Activated T-cell treated with anti-CD3 and anti-CD28 coated beads for 4 hours (primary cell): ENCODE measurements at places on chromosomes 5 and 9.

GRCh38 chr5:81694726-81695125, 56.2 kb downstream of the SSBP2 start:
- DNase-seq: no peak

GRCh38 chr5:60162441-60162840, 268.9 kb upstream of the PDE4D start:
- DNase-seq: no peak

DNA sequence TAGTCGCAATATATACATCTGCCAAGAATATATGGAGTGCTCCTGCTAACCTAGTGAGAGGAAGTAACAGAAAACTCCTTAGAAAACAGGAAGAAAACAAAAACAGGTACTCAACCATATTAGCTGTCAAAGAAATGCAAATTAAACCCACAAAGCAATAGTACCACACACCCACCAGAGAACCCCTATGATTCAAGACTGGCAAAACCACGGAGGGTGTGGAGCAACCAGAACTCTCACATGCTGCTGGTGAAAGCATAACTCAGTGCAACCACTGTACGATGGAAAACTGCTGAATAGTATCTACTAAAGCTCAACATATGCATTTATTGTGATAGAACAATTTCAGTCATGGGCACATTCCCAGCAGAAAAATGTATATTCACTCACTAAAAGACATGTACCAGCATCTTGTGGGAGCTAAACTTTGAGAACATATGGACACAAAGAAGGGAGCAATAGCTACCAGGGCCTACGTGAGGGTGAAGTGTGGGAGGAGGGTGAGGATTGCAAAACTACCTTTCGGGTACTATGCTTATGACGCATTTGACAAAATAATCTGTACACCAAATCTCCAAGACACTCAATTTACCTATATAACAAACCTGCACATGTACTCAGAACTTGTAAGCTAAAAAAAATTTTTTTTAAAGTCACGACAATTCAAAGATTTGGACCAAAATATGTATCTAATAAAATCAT, 34.0 kb downstream of the PTPN3 start:
- no peak for DNase-seq

GRCh38 chr9:114633438-114634089, 22.5 kb downstream of the TMEM268 start:
- DNase-seq: no peak

DNA sequence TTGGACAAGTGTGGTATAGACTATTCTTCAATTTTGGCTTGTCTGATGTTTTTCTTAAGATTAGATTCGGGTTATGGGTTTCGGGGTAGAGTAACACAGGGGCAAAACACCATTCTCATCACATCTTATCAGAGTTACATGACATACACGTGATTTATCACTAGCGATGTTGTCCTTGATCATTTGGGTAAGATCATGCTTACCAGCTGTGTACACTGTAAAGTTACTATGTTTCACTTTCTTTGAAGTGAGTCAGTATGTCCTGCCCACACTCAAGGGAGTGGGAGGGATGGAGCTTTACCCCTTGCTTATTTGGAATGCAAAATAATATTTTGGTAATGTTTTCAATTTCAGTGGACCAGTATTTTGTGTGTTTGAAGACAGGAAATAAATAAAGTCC, 101.8 kb upstream of the TAF11L2 start:
- DNase-seq: no peak

GRCh38 chr5:178286226-178287090, 53.9 kb upstream of the PHYKPL start:
- no peak for DNase-seq

DNA sequence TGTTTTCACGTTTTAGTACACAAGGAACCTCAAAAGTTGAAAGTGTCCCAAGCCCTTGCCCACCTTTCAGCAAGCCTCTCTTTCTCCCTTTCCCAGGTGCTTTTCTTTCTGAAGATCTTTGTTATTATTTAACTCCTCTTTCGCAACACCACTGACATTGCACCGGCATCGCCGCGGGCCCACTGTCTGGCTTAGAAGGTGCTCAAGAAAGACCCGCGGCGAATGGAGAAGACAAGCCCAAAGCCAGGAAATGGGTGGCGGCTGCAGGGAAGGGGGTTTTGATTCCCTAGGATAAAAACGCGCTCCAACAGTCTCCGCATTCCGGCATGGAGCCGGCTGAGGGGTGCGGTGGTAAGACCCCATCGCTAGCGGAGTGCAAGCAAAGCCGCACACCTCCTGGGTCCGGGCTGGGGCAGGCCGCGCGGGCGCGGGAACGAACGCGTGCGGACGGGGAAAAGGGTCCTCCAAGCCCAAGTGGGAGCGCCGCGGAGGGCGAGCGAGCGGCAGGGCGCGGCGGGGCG, 404 bp upstream of the AFAP1L1 start:
- DNase-seq: no peak

- no peak for DNase-seq
Measured at GRCh38 chr9:34519321-34520020, 3.3 kb downstream of the ENHO start.

DNA sequence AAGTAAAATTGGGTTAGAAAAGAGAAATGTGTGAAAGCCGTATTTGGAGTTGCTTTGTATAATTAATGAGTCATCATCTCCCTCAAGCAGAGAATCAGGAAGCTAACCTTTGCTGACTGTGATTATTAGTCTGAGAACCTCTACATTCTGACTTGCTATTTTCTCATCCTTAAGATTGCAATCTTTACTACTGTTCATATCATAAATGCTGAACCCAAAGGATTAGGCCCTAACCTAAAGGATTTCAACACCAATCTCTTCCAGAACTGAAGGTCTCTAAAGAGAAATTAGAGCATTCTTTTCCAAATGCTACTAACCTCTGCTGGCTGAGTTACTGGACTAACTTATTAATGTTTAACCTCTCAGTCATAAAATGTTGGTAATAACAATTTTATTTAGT, 538.1 kb upstream of the MEF2C start:
- DNase-seq: no peak

- no peak for DNase-seq
Measured at GRCh38 chr9:73059247-73059646, 92.4 kb upstream of the ANXA1 start.

GRCh38 chr9:127535396-127535795, 76.7 kb upstream of the STXBP1 start:
- no peak for DNase-seq

DNA sequence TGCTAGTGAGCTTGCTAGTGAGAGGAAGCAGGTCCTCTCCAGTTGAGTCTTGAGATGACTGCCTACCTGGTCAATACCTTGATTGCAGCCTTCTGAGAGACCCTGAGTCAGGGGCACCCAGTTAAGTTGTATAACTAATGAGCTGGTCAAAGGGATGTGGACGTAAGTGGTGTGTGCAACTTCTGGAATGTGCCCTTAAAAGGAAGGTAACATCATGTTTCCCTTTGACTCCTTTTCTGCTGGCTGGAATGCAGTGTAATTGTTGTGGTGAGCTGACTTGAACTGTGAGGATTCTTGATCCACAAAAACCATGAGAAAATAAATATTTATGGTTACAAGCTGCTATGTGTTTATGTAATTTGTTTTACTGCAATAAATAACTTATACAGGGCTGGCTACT, 2.4 kb upstream of the SNX2 start:
- no peak for DNase-seq

DNA sequence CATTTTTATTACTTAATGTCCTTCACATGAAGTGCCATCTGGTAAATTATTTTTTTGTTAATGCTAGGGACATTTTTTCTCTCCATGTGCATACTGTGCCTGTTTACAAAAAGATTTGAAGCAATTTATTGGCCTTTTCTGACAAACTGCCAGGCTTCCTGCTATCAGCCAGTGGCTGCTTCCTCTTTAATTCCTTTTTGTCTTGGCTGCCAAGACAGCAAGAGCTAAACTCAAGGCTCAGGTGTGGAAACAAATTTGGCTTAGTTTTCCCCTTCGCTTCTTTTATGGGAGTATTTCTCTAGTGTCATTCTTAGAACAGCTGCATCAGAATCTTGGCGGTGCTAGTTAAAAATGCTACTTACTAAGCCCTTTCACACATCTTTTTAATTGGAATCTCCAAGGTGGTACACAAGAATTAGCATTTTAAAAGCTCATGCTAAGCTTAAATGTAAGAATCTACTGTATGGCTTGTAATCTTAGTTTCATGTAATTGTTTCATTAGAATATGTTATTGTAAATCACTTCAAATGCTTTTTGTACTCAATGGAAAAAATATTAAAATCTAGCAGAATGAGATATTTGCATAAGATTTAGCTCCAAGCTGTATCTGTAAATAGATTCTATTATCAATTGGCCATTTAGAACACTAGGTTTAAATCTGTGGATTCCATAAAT, 134.2 kb upstream of the RASGRF2 start:
- no peak for DNase-seq

GRCh38 chr9:104144336-104144735, 50.2 kb downstream of the SMC2 start:
- no peak for DNase-seq

GRCh38 chr5:81556809-81557208, 162.9 kb upstream of the ACOT12 start:
- no peak for DNase-seq

- no peak for DNase-seq
Measured at GRCh38 chr9:127981559-127982121, 851 bp upstream of the EEIG1 start.

DNA sequence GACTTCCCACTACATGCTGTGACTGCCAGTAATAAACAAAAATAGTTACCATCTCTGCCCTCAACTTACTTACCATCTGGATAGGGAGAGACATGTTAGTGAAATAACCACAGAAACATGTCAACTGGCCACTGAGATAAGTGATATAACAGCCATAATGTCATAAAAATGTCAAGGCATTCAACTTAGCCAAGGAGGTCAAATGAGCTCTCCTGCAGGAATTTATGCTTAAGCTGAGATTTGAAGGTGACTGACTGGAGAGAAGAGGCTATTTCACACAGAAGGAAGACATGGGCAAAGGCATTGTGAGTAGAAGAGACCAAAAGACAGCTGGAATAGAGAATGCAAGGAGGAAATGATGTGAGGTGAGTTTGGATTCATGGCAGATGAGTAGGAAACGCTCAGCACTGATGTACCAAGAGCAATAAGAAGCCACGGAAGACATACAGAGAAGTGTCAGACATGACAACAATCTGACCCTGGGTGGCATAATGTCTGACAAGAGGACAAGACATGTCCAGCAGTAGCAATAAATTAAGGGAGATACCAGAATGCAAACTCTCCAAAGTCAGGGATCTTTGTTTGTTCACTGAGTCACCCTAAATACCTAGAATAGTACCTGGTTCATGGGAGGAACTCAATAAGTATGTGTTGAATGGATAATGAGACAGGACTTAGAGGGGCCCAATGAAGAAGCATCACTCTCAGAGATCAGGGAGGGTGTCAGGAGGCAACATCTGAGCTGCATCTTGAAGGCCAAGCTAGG, 318.8 kb downstream of the ACTL7B start:
- DNase-seq: no peak

DNA sequence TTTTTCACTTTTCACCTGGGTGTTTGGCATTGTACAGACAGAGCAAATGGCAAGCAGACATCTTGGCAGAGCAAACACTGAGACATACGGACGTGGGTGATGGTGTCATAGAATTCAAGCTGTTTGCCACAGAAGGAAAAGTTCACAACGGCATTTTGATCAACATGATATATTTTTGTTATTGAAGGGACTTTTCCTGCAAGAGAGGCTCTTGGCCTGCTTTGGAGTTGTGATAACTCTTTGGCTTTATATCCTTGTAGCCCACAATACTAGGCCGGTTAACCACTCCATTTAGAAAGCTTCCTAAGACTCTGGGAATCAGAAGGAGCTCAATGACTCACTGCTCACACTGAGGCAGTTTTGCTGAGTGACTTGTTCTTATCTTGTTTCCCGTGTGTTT, 1038.3 kb downstream of the TLE1 start:
- DNase-seq: no peak

DNA sequence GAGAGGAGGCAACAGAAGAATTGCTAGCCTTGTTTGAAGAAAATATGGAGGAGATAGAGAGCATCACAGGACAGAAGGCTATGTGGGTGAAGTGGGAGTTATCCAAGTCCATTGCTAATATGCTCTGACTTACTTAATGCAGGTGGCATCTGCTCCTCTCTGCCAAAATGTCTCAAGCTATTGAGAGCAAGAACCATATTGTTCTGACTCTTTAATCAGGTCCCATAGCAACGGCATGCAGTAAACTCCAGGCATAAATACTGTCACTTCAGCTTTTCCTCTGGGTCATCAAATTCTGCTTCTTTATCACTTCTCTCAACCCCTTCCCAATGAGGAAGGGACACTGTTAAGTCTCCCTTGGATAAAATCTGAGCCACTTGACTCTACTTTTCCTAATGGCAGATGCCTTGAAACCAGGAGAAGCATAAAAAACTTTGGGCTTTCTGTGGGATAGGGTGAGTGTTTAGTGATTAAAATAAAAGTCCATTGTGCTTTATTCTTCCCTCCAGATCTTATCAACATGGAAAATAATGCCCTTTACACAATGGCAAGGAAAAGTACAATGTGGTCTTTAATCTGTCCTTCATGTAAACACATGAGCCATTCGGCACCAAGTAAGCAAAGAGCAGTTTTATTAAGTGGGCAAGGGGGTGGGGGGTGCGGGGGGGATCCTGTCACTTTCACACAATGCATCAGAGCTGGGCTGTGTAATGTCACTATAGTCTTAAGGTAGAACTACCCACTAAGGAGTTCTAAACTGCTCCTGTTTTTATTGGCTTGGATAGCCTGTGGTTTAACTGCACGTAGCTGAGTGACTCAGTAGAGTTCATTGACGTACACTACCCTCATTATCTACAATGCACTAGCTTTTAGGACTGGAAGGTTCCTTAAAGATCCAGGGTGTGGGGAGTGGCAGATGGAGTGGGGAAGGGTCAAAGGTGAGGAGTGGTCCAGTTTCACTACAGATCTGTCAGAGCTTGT, 71.0 kb upstream of the TARS1 start:
- DNase-seq: no peak

DNA sequence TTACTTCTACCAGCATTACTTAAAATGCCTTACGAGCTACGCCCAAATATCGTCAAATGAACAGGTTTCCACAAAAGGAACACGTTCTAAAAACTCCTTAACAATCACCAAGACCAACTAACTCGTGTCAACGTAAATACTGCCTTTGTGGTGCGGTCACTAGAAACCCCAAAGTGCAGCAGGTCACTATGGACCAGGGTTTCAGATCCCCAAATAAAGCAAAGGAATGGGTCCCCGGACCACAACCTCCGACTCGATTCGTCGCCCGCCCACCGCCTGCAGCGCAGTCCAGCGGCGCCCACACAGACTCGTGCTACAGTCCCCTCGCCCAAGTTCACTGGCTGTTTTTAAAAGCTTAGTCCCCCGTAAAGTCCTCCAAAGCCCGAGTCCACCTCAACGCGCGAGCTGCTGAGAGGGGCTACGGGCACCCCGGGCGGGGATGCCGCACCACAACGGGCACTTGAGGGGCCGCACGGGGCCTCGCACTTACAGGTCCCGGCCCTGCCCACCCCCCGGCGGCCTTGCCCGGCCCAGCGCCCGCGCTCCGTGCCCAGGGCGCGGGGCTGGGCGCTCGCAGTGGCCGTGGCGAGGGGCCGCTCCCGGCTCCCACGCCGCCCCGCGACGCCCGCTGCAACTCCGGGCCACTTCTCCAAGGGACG, 1.1 kb downstream of the NFIB start:
- DNase-seq: no peak

GRCh38 chr5:135012033-135012588, 21.9 kb downstream of the PITX1 start:
- no peak for DNase-seq
